ENCODE measurements at places on chromosomes 12 and 14. TPM values are rescaled to one million over a fixed set of nuclear protein-coding genes. Genes with fewer than 3 reads are reported as not detected.

SLC38A4 gene
- 32.1 TPM for polyA plus RNA-seq

AKAP3 gene
- 3.8 TPM for polyA plus RNA-seq

MUCL1 gene
- polyA plus RNA-seq = not detected

PRB2 gene
- polyA plus RNA-seq = not detected

NTS gene
- 5.1 TPM for polyA plus RNA-seq

LRRC9 gene
- 2.1 TPM for polyA plus RNA-seq

RGS6 gene
- 0.93 TPM for polyA plus RNA-seq

SLC6A15 gene
- polyA plus RNA-seq = 0.61 TPM

NINJ2 gene
- 1.5 TPM for polyA plus RNA-seq

MFAP5 gene
- 2.3 TPM for polyA plus RNA-seq

GPRC5D gene
- polyA plus RNA-seq = 0.64 TPM

RNASE3 gene
- polyA plus RNA-seq = 0.77 TPM

OR6J1 gene
- polyA plus RNA-seq = 0.19 TPM

FOXG1 gene
- 0.04 TPM for polyA plus RNA-seq

GIT2 gene
- polyA plus RNA-seq = 30.8 TPM

PLBD1 gene
- 42.8 TPM for polyA plus RNA-seq

OTOGL gene
- 0.81 TPM for polyA plus RNA-seq

GRCh38 chr14:101446387-101446969 is 114.8 kb upstream of the DIO3 start:
- DNase-seq = no peak

GRCh38 chr12:88306471-88307069 is 164.5 kb downstream of the TMTC3 start:
- DNase-seq = no peak

DNA sequence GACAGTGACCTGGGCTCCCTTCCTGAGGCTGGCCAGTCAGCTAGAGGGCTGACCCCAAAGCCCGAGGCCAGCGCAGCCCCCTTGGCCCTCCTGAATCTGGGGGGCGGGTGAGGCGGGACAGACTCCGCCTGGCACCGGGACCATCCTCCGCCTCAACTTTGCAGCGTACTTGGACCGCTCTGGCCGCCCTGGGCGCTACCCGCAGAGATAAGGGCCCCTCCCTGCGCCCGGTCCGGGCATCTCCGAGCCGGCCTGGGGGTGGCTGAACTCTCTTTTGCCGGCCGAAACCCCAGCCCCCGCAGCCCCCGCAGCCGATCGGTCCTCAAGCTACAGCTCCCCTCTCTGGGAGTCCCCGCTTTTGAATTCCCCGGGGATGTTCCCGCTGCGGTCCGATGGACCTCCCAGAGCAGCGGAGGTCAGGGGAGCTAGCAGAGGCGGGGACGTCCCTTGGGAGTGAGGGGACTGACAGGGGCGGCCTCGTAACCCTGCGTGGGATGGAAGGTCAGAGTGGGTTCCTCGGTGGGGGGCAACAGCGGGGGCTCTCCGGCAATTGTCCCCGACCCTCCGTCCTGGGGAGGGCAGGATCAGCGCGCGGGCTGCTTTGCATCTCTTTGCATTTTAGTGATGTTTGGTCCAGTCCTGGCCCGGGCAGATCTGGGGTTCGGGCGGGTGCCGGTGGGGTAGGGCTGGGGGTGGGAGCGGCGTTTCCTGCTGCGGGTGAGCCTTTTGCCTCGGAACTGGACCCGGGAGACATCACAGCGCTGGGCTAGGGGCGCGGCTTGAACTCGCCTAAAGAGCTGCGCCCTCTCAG is at the start of gene CRIP1:
TSS of gene CRIP1 (plus strand) at position 724 of the 811 bp plus-strand sequence. CDS start 374 bp downstream, outside the sequence.
- DNase-seq = no peak

DNA sequence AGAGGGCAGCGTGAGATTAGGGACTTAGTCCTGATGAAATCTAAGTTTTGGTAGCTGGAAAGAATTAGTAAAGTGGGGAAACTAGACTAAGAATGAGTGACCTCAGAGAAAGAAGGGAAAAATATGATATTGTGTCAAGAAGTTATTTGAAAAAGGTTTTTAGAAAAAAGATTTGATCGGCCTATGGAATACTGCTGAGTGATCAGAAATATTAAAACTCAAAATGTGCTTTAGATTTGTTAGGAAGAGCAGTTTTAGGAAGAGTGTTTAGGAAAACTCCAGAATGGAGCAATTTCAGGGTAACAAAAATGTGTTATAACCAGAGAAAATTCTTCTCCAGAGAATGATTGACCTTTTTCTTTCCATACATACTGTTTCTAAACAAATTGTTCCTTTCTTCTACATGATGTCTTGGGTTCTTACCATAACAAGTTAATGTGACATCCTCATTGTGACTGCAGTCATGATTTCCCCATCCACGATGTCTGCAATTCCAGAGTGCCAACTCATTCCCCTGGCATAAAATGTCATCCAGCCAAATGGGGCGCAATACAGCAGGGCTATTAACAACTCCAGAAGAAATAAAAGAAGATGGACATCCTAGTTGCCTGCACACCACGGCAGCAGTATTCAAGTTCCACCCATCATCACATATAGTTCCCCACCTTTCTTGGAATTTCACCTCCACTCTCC is 11.8 kb downstream of the CD163L1 start:
- DNase-seq = no peak

GRCh38 chr12:19794116-19794515 is 354.8 kb downstream of the AEBP2 start:
- DNase-seq = no peak

DNA sequence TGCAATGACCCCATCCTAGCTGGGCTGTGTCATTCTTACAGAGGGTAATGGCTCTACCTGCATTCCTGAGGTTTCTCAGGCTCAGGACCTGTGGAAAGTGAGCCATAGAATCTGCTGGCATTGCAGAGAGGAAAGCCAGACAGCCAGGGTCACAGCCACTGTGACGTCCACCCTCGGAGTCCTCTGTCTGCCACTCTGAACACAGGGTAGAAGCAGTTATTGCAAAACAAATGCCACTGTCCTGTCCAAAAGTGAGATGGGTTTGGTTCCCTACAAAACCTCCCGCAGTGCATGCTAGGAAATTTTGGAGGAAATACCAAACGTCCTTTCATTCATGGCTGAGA is 37.8 kb downstream of the TNFAIP2 start:
- DNase-seq = no peak

DNA sequence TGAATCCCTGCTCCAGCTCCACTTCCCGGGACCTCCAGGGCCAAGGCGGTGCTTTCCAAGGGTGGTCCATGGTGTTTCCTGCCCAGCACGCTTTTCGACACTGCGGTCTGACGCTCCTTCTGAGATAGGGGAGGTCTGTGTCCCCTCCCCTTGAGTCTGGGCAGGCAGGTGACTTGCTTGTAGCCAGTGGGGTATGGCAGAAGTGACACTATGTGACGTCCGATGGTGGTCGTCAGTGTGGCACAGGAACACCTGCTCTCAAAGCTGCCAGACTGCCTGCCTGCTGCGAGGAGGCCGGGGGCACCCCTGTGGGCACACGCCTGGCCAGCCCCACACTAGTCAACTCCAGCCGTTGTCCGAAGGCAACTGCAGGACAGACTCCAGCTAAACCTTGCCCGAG is 16.0 kb upstream of the TRAF3 start:
- DNase-seq = no peak

DNA sequence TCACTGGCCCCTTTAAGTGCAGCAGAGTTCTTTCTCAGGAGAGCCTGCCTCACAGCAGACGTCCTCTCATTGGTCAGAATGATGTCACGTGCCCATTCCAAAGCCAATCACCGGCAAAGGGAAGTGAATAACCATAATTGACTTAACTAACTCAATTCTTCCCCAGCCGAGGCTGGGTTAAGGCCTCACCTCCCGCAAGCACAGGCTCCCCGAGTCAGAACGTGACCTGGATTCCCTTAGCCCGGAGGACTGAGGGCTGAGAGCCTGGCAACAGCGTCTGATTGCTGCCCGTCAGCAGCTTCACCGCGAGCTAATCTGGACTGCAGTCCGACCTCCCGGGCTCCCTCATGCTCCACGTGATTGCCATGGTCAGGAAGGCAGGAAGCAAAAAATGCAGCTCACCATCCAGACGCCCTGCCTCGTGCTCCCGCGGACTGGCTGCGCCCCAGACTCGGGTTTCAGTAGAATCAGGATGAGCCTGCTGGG is 92.1 kb upstream of the FZD10 start:
- peak; percentile 54 for DNase-seq

GRCh38 chr12:70883855-70884254 is 36.7 kb downstream of the PTPRR start:
- DNase-seq = no peak

DNA sequence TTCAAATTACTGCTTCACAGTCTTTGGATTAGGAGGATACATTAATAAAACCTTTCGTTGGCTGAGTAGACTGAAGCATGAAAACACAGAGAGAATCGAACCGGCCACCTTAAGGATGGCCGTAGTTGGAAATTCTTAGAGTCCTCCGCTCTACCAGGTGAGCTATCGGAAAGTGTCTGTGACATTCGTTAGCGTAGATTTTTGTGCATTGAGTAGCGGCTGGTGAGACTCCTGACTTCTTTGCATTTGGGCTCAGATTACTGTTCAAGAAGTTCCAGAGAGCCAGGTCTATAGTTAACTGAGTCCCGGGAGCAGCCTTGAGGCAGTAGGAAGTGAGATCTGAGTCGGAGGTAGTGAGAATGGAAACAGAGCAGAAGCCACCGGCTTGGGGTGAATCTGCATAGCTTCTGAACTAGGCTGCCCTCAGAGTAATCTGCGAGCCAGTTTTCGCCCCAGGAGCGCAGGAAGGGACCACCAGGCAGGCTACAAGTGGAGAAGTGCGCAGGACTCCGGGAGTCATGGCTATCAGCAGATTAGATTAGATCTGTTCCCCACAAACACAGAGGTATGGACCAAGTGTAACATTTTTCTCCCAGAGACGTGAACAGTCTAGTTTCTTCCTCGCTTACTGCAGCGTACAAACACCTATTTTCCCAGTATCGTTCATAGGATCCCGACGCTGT is 11.0 kb downstream of the OR6S1 start:
- DNase-seq = no peak

GRCh38 chr12:49541911-49542505 is 3.2 kb downstream of the KCNH3 start:
- no peak for DNase-seq

DNA sequence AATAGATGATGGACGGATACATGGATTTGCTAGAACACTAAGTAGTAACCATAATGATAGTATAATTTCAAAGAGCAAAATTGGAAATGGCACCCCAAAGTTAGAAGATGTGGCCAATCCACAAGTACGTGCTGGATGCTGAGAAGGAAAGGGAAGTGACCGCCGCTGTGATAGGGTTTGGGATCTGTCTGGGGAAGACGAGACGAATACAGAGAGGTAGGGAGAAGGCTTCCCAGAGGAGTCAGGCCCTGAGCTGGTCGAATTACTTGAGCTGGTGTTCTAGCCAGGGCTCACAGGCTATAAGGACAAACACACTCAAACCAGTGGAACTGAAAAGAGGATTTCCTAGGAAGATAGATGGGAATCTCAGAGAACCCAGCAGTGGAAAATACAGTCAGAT is 9.4 kb upstream of the ACVR1B start:
- DNase-seq = no peak

- DNase-seq = no peak
Measured at GRCh38 chr12:52689936-52690335, 9.7 kb upstream of the KRT1 start.

GRCh38 chr12:127711108-127711507 is 555.9 kb upstream of the TMEM132C start:
- no peak for DNase-seq

GRCh38 chr12:80632835-80633234 is 74.6 kb upstream of the MYF6 start:
- no peak for DNase-seq

DNA sequence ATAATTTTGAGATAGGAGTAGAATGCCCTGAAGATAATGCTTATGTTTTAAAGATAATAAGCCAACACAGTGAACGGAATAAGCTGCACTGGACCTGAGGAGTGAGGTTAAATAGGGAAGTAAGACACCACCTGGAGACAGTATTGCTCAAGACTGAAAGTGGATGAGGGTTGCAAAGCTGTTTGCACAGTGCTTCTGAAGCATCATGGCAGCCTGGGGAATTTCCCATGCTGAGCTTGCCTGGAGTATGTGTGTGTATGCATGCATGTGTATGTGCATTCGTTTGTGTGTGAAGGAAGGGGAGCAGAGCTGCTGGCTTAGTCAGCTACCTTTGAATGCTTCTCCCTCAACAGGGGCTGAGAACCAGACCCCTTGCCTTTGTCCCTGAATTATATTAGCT is 35.8 kb downstream of the BHLHE41 start:
- DNase-seq = no peak

GRCh38 chr12:31813305-31813704 is 84.5 kb upstream of the AMN1 start:
- DNase-seq = no peak

DNA sequence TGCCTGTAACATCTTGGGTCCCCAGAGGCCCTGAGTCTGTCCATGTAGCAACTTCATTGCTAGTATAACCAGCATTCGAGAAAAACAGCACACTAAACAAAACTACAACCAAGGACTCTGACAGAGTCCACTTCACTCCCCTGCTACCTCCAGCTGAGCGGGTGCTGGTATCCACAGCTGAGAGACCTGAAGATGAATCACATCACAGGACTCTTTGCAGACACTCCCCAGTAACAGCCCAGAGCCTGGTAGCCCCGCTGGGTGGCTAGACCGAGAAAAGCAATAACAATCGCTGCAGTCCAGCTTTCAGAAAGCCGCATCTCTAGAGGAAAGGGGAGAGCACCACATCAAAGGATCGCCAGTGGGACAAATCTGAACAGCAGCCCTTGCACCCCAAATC is 9.0 kb upstream of the IQSEC3 start:
- no peak for DNase-seq

DNA sequence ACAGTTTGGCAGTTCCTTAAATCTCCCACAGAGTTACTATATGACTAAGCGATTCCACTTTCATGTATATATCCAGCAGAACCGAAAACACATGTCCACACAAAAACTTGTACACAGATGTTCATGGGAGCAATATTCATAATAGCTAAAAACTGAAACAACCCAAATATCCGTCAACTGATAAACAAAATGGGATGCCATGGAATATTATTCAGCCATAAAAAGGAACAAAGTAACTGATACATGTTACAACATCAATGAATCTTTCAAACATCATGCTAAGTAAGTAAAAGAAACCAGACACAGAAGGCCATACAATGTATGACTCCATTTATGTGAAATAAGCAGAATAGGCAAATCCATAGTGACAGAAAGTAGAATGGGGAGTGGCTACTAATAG is 80.2 kb upstream of the GPHB5 start:
- no peak for DNase-seq

- DNase-seq = no peak
Measured at GRCh38 chr14:73402579-73402978, 55.8 kb downstream of the NUMB start.

DNA sequence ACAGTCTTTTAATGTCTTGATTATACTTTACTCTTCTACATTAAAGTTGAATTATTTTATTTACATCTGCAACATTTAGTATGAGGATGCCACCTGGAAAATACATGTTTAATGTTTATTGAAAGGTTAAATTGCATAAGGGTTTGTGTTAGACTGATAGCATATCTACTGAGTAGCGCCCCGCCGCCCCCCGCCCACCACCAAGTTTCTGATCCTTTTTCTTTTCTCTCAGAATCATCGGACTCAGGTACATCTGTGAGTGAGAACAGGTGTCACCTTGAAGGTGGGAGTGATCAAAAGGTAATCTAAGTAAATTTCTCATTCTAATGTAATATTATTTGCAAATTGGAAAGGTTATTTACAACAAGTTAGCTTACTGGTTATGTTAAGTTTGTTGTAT is 16.2 kb downstream of the MDM2 start:
- no peak for DNase-seq

GRCh38 chr14:50233951-50234250 is 2.5 kb upstream of the SOS2 start:
- no peak for DNase-seq

GRCh38 chr14:69688299-69688649 is 76.9 kb downstream of the SUSD6 start:
- DNase-seq = no peak

- DNase-seq = no peak
Measured at GRCh38 chr12:111444314-111444924, 38.7 kb downstream of the SH2B3 start.
